ENCODE measurements at places on chromosomes 3 and 15.

GRCh38 chr3:150462108-150462507 lies 54.0 kb downstream of the TSC22D2 start:
- no peak for DNase-seq

DNA sequence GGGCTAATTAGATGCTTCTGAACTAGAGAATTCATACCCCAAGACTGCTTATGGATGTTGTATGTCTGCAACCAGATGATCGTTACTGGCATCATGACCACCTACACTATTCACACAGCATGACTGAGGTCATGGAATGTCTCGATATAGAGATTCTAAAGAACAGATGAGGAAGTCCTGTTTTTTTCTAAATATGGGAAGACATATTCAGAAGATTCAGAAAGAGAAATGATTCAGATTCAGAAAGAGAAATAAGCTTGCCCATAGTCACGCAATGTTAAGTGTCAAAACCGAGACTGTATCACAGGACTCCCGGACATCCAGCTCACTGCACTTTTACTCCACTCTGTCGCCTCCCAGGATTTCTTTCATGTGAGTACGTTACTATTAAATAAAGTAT lies 136.2 kb downstream of the TPRG1 start:
- no peak for DNase-seq

DNA sequence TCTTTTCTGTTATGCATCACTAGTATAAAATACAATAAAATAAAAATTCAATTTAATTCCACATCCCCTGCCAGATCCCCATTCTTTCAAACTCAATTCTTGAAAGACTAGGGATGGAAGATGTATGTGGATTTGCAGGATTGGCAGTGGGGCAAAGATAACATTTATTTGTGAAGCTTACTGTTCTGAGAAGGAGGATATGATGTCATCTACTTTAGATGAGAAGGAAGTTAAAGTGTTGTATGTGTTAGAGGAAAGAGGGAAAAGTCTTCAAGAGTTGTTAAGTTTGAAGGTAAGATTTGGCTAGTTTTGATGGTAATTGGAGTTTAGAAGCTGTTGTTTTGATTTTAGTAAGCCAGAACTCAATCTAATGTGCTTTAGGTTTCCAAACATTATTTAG lies 845.1 kb upstream of the NR2F2 start:
- DNase-seq: no peak

DNA sequence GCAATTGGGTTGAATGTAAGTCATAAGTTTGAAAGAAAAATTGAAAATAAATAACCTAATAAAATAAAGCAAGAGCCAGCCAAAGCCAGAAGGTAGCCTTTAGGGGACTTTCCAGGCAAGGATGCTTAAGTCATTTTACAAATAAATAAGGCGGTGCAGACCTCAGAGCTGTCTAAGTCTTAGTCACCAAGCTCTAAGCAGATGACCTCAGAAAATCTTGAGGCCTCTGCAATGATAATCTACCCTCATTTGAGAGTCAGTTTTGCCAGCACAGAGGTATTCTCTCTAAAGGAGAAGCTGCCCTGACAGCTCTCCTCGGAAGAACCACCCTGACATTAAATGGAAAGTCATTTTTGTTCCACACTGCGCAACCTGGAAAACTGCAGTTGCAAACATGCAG lies 113.9 kb downstream of the OXNAD1 start:
- peak; percentile 66 for DNase-seq

DNA sequence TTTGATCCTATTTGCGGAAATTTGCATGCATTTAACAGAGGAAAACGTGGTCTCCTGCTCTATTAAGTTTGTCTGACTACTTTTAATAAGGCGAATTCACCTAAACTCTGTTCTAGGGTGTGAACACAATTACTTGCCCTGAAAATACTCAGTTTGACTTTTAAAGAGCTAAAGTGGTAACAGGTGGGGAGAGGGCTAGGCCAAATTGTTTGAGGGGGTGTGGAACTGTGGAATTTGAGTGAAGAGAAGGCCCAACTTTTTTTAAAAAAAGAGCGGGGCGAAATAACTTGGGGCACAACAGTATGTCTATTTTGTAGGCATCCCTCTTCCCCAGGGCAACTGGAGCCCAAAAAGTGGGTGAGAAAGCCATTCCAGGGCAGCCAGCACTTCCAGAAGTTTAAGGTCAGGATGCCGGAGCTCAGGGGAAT lies 580 bp upstream of the FXR1 start:
- DNase-seq: no peak

GRCh38 chr15:66214246-66214645 lies 39.3 kb downstream of the MEGF11 start:
- DNase-seq: no peak

DNA sequence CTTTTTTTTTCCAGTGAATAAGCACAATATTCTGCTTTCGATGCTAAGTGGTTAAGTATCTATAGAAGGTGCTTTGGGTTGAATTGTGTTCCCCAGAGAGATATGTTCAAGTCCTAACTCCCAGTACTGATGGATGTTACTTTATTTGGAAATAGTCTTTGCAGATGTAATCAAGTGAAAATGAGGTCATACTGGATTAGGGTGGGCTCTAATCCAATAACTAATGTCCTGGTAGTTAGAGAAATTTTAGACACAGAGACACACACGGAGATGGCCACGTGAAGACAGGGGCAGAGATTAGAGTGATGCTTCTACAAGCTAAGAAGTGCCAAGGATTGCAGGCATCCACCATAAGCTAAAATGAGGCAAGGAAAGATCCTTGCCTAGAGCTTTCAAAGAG lies 662.3 kb downstream of the NAALADL2 start:
- DNase-seq: no peak

GRCh38 chr15:73317651-73318462 lies 50.9 kb downstream of the HCN4 start:
- DNase-seq: no peak

DNA sequence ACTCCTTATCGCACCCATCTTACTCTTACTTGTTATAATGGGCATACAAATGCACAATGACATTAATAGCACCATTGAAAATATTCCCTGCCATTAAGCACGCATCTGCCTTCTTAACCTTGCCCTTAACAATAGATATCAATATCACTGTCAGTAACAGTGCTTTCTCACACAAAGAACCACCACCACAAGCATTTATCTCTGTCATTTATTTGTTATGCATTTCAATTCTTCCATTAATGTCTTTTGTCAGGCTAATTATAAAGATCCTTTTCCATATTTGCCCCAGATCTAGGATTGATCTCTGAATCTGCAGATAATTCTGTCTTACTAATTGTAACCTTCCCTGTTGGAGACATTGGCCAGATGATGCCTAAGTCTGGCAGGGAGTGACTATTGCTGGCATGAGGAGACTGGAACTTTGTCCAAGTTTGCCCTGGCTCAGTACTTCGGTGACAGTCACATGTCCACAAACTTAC lies 419.6 kb upstream of the TGFBR2 start:
- DNase-seq: no peak

- no peak for DNase-seq
Observed at GRCh38 chr3:111737047-111737705, 121.9 kb upstream of the PHLDB2 start.

DNA sequence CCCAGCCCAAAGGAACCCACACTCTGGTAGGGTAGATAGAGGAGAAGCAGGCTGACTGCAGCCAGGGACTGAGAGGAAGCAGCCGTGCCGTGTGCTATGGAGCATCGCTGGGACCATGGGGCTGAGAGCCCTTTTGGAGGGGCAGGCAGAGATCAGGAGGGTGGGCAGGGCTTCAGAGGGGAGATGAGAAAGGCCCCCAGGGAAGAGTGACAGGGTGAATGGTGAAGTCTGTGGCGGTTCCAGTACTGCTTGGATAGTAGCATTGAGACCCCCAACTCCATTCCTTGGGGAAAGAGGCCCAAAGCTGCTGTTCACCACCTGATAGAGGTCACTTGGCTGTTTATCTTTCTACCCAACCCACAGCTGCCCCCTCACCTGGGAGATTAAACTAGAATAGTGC lies 80.0 kb upstream of the MRPS22 start:
- no peak for DNase-seq

- DNase-seq: no peak
Observed at GRCh38 chr3:156610154-156610553, 55.2 kb upstream of the SSR3 start.

GRCh38 chr3:5431811-5432378 lies 244.4 kb downstream of the EDEM1 start:
- DNase-seq: no peak

- no peak for DNase-seq
Observed at GRCh38 chr3:145623349-145623748, 537.6 kb downstream of the PLOD2 start.

DNA sequence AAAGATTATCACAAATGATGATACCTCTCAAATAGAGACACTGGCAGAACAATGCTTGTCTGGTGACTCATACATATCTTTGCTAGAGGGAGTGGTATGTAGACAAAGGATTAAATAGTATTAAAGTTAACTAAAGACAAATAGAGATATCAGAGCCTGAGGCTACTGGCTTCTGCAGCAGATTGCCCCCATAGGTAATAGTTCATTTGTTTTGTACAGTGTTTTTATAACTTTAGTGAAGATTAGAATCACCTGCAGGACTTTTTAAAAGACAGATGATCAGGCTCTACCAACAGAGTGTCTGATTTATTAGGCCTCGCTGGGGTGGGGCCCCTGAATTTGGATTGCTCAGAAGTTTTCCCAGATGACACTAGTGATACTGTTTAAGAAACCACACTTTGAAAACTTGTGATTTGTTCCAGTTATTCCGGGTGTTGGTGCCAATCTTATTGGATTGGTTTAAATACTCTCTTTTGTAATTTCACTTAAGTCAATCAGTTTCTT lies 96.4 kb downstream of the NAALADL2 start:
- no peak for DNase-seq

- DNase-seq: no peak
Observed at GRCh38 chr15:80404057-80404760, at the start of gene ARNT2. Gene ARNT2 (plus strand): TSS chr15:80404382. CDS start chr15:80404516, 134 bp downstream.

DNA sequence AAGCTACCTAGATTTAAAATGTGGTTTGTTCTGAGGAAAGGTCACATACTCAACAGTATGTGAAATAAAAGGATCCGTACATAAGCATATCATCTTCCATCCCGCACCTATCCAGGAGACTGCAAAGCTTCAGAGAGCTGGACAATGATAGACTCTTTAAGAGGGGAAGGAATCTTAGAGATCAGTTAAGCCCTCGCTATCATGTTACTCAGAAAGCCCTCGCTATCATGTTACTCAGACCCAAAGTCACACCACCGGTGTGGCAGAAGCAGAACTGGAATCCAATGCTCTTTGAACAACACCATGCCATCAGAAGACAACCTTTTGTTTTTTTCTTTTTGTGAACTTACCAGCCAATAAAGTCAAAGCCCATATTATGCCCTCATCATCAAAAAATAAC lies 5.8 kb downstream of the ANO10 start:
- no peak for DNase-seq

- no peak for DNase-seq
Observed at GRCh38 chr3:159319156-159319555, 517.3 kb downstream of the MFSD1 start.

DNA sequence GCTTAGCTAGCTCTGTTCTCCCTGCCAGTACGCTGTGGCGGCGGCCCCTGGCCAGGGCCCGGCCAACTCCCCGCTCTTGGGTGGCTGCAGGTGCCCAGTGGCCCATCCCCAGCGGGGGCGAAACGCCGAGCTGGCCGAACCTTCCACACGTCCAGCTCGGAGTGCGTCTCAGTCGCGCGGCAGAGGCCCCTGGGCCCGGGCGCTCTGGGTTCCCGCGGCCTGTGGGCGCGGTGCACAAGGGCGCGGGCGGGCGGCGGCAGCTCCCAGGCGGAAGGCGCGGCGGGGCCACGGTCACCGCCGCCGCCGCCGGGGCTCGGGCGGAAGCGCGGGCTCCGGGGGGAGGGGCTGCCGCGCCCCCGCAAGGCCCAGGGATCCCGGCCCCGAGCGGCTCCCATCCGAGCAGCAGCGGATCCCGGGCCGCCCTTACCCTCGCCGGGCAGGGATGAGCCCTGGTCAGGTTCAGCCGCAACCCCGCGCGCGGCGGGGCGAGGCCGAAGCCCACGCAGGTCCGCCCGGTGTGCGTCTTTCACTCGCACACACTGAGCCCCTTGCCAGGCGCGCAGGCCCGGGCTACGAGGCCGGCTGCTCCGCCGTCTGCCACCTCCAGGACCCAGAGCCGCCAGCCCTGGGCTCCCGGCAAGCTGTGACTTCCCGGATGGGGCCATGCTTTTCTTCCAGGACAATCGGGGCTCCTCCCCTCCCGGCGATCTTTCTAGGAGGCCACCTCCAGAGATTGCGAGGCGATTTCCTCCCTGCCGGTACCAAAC lies 54.2 kb downstream of the CCDC54 start:
- DNase-seq: peak; percentile 62

DNA sequence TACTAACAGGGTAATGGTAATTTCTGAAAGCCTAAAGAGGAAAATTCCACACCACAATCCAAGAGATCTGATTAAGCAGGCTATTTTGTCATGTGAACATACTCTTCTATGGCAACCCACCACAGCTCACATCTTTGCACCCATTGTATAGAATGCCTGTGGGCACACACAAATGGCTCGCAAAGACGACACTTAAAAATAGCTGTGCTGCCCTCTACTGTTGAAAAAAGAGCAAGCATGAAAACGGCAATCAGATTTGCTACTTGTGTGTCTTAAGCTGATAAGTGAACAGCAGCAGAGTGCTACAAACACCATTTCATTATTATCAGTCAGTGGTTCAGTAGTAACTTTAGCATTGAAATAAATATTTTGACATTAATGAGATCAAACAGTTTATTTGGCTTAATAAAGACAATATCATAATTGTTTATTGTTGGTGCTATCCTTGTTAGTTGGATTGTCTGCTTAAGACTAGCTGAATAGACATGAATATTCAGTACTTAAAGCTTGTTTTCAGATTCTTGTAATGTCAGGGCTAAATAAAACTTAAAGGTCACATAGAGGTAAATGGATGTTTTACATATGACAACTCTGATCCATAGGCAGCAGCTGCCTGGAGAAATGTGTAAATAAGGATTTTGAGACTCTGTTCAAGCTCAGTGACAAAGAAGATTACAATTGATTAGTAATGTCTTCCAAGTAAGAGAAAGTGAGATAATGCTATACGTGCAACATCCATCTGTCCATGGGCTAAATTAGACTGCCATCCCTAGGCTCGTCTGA lies 199.1 kb downstream of the LRRN1 start:
- peak; percentile 19 for DNase-seq

GRCh38 chr15:38624244-38625205 lies 59.9 kb upstream of the RASGRP1 start:
- no peak for DNase-seq

- no peak for DNase-seq
Observed at GRCh38 chr15:50675535-50676144, 11.0 kb downstream of the TRPM7 start.

GRCh38 chr3:32734756-32735155 lies 49.8 kb downstream of the CNOT10 start:
- DNase-seq: no peak

- peak; percentile 78 for DNase-seq
Observed at GRCh38 chr15:90885432-90886290, 1.4 kb downstream of the FES start.

- no peak for DNase-seq
Observed at GRCh38 chr3:153314038-153314437, 152.0 kb downstream of the RAP2B start.

DNA sequence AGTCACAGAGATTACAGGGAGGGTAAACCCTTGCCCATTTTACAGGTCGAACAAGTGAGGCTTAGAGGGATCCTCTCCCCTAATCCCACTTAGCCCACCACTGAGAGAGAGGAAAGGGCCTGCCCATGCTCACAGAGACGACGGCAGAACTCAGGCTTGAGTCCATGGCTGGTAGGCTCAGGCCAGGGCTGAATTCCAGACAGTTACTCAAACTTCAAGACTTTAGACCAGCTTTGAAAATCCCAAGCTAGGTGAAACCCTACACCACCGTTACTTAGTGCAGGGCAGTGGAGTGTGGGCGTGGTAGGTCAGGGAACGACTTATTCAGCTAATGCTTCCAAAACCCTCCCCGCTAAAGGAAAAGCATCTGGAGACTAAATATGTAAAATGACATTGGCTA lies 16.4 kb downstream of the GRIP2 start:
- DNase-seq: no peak
